ENCODE measurements at places on chromosomes 2 and 18.
A peak's percentile ranks its signal among the peaks of the same experiment; 100 is the strongest.

- no peak for DNase-seq
Observed at GRCh38 chr2:53785366-53785765, 1.4 kb downstream of the ASB3 start.

DNA sequence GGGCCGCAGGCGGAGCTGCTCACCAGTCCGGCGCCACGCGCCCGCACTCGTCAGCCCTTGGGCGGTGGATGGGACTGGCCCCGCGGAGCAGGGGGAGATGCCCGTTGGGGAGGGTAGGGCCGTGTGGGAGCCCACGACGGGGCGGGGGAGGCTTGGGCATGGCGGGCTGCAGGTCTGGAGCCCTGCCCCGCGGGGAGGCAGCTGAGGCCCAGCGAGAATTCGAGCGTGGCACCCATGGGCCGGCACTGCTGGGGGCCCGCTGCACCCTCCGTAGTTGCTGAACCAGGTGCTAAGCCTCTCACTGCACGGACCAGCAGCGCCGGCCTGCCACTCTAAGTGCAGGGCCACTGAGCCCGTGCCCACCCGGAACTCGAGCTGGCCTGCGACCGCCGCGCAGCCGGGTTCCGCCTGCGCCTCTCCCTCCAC is 182.4 kb upstream of the ERBB4 start:
- no peak for DNase-seq

DNA sequence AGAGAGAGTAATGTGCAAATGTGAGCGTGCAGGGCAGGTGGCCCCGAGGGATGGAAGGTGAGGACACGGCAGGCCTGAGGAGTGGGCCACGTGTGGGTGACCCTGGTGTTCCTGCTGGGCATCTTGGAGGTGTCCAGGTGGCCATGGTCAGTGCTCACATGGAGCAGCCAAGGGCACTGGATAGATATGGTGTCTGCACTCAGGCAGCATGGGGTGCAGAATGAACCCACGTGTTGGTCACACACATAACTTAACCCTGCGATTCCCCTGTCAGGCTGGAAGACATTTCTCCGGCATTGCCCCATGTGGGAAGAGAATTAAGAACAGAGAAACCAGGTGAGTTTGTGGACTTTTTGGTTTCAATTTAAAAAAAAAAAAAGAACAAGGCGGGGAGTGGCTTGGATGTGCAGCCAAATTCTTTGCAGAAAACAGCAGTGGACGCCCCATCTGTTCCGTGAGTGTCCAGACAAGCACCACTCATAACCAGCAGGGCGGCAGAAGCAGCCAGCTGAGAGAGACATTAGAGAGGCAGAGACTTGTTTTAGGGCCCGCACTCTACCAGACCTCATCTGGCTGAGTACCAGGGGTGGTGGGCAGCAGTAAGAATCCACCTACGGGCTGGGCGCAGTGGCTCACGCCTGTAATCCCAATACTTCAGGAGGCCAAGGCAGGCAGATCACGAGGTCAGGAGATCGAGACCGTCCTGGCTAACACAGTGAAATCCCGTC is 249.8 kb downstream of the ACKR3 start:
- DNase-seq = no peak

DNA sequence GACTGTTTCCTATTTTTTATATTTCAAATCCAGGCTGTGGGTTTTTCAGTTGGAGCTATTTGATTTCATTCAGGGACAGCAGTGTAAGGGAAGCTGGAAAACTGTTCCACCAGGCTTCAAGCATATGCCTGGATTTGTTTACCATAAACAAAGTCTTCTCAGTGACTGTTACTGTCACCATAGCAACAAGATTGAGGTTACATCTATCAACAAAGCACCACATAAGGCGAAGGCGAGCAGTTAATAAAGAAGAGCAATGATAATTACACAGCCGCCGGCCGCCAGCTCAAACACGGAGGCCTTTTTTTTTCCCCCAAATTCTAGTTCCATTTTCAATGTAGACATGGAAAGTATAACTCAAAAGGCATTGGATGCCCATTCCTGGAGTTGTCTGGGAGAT is 553.7 kb upstream of the SYT4 start:
- DNase-seq = no peak

- DNase-seq = no peak
Observed at GRCh38 chr2:9258501-9258900, 51.9 kb downstream of the ASAP2 start.

DNA sequence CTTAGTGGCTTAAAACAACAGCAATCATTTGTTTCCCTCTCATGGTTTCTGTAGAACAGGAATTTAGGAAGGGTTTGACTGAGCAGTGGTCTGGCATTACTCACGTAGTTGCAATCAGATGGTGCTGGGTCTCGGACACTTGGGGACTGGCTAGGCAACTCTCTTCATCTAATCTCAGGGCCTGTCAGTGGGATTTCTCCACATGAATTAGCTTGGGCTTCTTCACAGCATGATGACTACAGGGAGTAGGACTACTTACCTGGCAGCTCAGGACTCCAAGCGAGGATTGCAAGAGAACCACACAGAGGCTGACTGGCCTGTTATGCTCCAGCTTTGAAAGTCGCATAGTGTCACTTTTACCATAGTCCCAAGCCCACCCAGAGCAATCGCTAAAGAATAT is 125.1 kb downstream of the TTC27 start:
- no peak for DNase-seq

- no peak for DNase-seq
Observed at GRCh38 chr18:76499637-76500340, 4.7 kb upstream of the ZNF516 start.

GRCh38 chr2:144471305-144472045 is 48.4 kb downstream of the ZEB2 start:
- no peak for DNase-seq

- no peak for DNase-seq
Observed at GRCh38 chr2:239102266-239102665, 254.4 kb downstream of the TWIST2 start.

DNA sequence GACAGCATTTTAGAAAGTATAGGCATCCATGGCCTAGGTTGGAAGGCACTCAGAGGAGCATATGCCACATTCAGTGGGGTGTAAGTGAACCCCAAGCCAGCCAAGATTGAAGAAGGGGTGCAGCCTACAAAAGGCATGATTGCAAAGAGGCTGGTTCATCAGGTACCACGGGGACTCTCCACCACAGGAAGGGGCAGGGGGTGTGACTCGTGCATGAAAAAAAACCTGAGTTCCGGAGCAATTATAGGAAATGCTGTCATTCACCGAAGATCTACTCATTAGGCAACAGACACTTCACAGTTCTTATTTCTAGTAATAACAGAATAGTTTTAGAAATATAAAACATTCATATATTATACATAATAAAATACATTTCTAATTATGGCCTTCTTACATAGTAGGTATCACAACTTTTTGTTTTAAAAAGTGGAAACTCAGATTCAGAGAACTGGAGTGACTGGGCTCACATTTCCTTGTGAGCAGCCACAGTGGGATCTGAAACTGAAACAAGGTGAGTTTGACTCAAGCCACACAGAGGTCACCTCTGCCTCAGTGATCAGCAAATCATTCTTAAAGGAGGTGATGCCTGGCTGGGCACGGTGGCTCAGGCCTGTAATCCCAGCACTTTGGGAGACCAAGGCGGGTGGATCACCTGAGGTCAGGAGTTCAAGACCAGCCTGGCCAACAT is 188.4 kb upstream of the GYPC start:
- no peak for DNase-seq

DNA sequence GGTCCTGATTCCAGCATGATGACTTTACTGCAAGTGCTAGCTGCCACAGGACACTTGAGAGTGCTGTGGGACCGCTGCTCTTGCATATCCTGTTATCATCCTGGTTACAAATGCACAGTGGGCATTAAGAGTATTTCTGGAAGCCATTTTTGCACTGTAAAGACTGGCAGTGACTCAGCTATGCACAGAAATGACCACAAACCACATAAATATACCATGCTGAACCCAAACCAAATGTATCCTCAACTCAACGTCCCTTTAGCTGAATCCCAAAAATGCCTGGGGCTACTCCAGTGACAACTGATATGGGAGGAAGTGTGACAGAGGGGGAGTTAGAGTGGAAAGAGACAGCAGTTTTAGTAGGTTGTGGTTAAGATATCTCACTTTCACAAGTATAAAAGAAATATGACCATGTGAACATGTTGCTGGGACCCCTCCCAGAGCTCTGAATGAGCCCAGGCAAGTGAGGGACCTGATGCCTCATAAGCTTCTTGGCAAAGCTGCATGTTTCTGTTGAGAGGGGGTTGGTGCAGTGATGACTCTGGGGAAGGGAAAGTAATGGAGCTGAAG is 37.3 kb downstream of the RHBDD1 start:
- no peak for DNase-seq

DNA sequence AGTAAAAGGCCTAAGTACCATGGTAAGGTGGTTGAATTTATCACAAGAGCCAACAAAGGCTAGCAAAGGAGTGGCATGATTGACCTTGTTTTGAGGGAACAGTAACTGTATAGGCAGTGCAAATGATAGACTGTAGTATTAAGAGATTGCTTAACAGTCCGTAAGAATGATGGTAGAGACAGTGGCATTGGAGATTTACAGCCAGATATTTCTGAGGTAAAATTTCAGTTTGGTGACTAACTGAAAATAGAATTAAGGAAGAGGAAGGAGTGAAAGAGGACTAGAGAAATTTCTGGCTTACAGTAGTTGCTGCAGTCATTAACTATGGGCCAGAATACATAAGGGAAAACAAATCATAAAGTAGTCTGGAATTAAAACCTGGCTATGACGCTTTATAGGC is 4.4 kb upstream of the BAZ2B start:
- DNase-seq = no peak

DNA sequence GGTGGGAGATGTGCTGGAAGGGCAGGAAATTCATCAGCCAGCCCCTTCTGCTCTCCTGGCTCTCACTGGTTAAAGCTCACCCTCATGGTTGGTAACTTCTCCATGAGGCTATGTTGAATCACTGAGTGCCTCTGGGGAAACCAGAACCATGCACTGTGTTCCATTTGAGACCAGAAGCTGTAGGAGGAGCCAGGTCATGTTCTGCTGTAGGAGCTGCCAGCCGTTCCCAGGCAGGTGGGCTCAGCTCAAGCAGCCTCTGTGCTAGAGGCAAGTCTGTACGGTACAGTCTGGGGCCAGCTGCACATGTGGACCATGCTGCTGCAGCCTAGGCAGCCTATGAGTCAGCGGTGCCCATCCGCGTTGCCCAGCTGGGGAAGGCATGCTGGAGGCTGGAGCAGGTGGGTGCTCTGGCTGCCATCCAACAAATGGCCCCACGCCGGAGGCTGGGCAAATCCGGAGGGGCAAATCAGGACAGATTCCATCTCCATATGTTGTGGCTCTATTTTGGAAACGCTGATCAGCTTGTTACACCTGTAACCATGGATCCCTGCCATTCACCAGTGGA is 22.0 kb upstream of the KCNF1 start:
- no peak for DNase-seq

- DNase-seq = no peak
Observed at GRCh38 chr2:223053484-223054192, 1.6 kb downstream of the KCNE4 start.

- no peak for DNase-seq
Observed at GRCh38 chr18:26424428-26425147, 123.8 kb downstream of the KCTD1 start.

DNA sequence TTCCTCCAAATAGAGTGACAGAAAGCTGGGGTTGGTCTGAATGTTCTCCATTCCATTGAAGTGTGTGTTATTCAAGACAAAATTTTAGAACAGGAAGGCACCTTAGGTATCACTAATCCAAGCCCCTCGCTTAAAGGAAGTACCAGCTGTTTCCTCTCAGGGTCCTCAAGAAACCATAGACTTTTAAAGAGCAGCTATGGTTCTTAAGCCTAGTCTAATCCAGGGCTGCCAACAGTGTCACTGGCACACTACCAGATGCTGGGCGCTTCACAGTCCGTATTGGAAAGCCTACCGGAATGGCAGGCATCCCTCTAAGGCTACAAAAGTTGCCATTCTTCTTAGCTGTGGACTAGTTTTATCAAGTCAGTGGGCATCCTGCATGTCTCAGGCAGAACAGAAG is 1.9 kb downstream of the NEMP2 start:
- no peak for DNase-seq

- DNase-seq = no peak
Observed at GRCh38 chr2:113217455-113218282, 43.9 kb downstream of the PSD4 start.

DNA sequence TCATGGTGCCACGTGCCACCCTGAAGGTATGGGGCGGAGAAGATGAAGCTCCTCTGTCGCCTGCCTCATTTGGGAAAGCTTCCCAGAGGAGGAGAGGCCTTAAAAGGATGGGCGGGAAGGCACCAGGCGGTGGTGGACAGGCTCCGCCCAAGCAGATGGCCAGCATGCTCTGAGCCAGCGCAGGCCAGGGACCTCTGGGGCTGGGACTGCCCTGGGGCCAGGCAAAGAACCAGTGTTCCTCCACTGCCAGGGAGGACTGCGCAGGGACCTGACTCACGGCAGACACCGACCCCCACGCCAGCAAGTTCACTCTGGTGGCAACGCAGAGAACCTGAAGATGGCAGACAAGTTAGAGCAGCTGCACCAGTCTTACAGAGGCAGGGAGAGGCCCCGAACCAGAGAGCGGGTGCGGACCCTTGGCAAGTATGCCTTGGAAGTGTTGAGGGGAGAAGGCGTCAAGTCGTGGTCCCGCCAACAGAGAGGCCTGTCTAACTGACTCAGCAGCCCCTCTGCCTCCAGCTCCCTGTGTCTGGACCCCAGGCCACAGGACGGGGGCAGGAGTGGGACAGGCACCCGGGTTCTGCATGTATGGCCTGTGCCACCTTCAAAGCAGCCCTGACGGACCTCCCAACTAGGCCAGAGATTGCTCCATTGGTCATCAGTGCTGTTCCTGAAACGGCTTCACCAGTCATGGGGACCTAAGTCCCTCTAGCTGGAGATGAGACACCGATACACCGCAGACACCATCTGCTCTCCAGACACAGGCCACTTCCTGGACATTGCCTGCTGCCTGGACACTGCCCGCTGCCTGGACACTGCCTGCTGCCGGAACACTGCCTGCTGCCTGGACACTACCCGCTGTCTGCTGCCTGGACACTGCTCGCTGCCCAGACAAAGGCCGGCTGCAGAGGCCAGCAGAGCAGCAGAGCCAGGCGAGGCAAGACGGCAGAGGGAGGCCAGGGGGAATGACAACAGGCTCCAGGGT is 124.7 kb downstream of the HDAC4 start:
- peak; percentile 14 for DNase-seq

DNA sequence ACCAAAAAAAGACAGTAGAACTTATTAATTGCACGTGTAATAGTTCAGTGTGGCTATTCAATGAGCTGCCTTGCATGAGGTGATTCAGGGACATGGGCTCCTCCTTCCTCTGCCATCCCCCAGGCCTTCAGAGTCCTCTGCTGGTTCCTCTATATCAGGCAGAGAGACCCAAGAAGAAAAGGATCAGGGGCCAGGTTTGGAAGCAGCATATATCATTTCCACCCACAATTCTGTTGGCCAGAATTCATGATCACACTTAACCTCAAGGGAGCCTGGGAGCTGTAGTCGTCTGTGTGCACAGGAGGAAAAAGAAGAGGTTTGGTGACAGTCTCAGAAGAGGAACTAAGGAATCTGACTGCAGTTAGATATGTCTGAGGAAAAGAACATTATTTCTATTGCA is 114.0 kb upstream of the GLS start:
- DNase-seq = no peak
